ENCODE measurements at places on chromosomes 3 and 15. TPM values are rescaled to one million over a fixed set of nuclear protein-coding genes. Genes with fewer than 3 reads are reported as not detected.
A peak's percentile ranks its signal among the peaks of the same experiment; 100 is the strongest.

DNA sequence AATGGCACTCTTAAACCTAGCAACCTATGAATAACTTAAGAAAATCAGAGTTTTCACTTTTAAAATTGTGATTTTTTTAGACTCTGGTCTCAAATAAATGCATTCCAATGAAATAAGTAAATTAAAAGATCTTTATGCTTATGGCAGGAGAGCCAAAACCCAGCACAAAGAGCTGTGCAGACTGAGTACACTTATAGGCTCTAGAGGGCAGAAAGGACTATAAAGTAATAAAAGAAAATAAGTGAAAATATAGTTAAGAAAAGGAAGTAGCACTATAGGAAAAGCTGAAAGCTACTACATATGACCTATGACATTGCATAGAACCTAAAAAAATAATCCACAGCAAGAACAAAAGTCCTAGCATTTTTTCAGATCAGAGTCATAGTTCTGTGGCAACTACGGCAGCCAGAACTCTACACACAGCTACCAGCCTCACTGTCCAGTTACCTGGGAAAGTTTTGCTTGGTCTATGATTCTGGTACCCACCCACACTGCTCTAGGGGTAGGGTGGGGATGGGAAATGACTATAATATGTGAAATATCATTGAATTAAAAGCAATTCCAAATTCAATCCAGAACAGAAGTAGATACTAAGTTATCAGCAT, 30.5 kb downstream of the CLASP2 start:
- DNase-seq = no peak
- H3K4me3 ChIP-seq = no peak overlapping the region
- no peaks in the 10 kb centered on the region for H3K36me3 ChIP-seq
- peaks cover 3% of the 10 kb centered on the region for H3K4me1 ChIP-seq
- no peak overlapping the region for H3K27ac ChIP-seq

BCHE gene
- 30.1 TPM for total RNA-seq

CLDN1 gene
- total RNA-seq = 149 TPM

GRCh38 chr3:194330160-194330559, 21.0 kb downstream of the CPN2 start:
- no peak for DNase-seq
- no peak overlapping the region for H3K4me3 ChIP-seq
- H3K36me3 ChIP-seq = no peaks in the 10 kb centered on the region
- peaks cover 30% of the 10 kb centered on the region for H3K4me1 ChIP-seq
- H3K27ac ChIP-seq = no peak overlapping the region
- no peaks in the 10 kb centered on the region for H3K27me3 ChIP-seq

- H3K27ac ChIP-seq = no peak overlapping the region
- H3K4me3 ChIP-seq = no peak overlapping the region
- H3K36me3 ChIP-seq = no peaks in the 10 kb centered on the region
- H3K27me3 ChIP-seq = no peaks in the 10 kb centered on the region
- H3K4me1 ChIP-seq = no peaks in the 10 kb centered on the region
Measured at GRCh38 chr3:197292083-197292646, 6.2 kb downstream of the DLG1 start.

DNA sequence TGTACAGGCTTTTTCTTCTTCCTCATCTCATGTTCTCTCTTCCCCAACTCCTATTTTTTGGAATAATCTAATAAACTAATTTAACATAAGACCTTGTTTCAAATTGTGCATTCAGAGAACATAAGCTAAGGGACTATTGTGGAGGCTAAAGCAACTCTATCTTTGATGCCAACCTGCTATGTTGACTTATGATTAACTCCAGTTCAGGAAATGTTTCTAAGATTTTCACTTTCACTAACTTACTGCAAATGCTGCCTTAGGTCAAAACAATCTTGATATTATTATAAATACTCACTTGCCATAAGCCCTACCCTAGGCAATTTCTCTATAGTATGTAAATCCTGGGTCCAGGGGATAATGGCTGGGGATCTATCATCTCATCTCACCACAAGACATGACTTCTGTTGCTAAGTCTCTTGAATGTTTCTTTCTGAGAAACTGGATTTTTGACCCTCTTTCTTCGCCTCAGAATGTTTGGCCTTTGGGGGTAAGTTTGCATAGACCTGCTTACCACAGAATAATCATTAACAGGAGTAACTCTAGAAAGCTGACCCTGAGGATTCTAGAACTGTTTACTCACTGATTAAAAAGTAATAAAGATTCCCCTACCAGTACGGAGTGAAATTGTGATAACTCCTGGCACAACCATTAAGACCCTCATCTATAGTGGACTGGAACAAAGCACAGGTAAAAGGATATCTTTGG, 768.1 kb downstream of the GBE1 start:
- peak overlapping the region; percentile 63 for H3K27ac ChIP-seq
- no peaks in the 10 kb centered on the region for H3K27me3 ChIP-seq
- H3K36me3 ChIP-seq = no peaks in the 10 kb centered on the region

- H3K4me3 ChIP-seq = no peak overlapping the region
- no peak for DNase-seq
- no peaks in the 10 kb centered on the region for H3K27me3 ChIP-seq
- H3K27ac ChIP-seq = no peak overlapping the region
- H3K4me1 ChIP-seq = peaks cover 19% of the 10 kb centered on the region
Measured at GRCh38 chr15:70142322-70143191, 44.8 kb upstream of the TLE3 start.

DNA sequence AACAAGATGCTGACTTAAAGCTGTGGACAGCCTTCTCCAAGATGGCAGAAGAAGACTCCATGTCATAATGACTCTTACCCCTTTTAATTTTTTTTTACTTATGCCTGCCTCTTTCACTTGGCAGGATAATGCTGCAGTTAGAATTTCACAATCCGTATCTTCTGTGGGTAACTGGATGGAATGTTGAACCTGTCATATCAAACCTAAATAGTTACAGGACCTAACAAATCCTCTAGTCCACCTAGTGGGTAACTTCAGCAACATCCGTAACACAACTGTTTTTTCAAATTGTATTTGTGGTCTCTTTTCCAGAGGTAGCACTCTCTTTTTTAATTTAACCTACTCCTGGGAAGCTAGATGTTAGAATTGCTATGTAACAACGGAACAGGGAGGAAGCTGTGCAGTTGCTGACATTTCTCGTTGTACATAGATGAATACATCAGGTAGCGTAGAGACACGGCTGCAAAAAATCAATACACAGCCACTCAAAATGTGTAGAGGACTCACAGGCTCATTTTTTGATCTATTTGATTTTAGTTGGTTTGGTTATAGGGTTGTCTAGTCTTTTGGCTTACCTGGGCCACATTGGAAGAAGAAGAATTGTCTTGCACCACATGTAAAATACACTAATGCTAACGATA, 43.9 kb upstream of the TRPM1 start:
- no peak overlapping the region for H3K4me3 ChIP-seq
- H3K27me3 ChIP-seq = no peaks in the 10 kb centered on the region
- no peaks in the 10 kb centered on the region for H3K36me3 ChIP-seq

- no peak for DNase-seq
- no peaks in the 10 kb centered on the region for H3K4me1 ChIP-seq
- H3K4me3 ChIP-seq = no peak overlapping the region
- H3K27me3 ChIP-seq = no peaks in the 10 kb centered on the region
- no peaks in the 10 kb centered on the region for H3K36me3 ChIP-seq
Measured at GRCh38 chr3:118863731-118864322, 170.8 kb downstream of the IGSF11 start.

LRRIQ4 gene
- not detected for total RNA-seq

DNA sequence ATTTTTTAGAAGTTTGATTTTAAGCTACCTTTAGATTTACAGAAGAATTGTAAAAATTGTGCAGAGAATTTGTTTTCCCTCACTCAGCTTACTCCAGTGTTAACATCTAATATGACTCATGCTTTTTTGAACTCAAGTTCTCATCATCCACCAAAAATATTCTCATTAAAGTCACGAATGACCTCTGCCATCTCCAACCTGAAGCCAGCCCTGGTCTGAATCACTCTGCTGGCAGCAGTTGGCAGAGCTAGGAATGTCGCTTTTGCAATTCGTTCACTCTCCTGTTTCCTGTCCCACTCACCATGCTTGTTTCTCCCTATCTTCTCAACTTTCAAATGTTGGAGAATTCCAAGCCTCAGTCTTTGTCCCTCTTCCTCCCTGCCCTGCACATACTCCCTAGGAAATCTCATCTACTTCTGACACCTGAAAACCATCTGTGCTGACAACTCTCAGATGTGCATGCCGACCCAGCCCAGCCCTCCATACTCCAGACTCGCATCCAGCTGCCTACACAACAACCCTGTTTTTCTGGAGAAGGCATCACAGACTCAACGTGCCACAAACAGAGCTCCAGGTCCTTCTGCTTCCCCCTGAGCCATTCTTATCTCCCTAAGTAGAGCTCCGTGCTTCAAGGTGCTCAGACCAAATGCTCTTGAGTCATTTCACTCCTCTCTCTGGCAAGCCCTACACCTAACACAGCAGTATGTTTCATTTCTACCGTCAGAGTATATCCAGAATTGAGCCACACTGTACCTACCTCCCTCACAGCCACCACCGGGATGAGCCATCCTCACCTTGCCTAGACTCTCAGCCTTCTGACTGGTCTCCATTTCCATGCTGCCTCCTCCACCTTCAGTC, 24.9 kb downstream of the PRR23E start:
- no peak for DNase-seq
- no peak overlapping the region for H3K27ac ChIP-seq
- no peaks in the 10 kb centered on the region for H3K27me3 ChIP-seq
- H3K4me1 ChIP-seq = no peaks in the 10 kb centered on the region

GRCh38 chr15:59160880-59161593, 45.6 kb upstream of the LDHAL6B start:
- H3K27ac ChIP-seq = no peak overlapping the region
- no peak overlapping the region for H3K4me3 ChIP-seq
- no peak for DNase-seq
- H3K4me1 ChIP-seq = no peaks in the 10 kb centered on the region
- H3K36me3 ChIP-seq = peaks cover 4% of the 10 kb centered on the region

DNA sequence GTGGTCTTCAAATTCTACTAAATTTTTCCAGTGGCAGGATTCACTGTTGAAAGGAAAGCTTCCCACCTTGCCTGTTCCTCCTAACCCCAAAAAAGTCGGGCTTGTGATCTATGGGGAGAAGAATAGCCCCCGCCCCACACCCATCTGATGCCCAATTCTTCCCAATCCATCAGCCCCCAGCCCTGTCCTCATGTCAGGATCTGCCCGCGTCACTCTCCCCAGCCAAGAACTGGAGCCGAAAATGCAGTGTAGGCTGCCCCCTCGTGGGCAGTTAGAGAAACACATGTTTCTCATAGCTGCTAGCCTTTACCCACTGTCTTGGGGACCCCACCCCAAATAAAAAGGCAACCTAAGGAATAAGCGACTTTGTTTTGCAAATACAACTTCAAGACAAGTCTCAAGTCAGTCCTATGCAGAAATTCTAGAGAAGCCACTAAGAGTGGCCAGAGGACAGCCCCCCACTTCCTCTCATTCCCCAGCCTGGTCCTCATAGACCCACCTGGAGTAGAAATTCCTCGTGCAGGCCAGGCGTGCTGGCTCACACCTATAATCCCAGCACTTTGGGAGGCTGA, 13.0 kb upstream of the CSK start:
- H3K36me3 ChIP-seq = no peaks in the 10 kb centered on the region
- no peaks in the 10 kb centered on the region for H3K27me3 ChIP-seq
- H3K27ac ChIP-seq = no peak overlapping the region
- no peak overlapping the region for H3K4me3 ChIP-seq
- H3K4me1 ChIP-seq = peaks cover 4% of the 10 kb centered on the region
- no peak for DNase-seq

C3orf22 gene
- not detected for total RNA-seq

DNA sequence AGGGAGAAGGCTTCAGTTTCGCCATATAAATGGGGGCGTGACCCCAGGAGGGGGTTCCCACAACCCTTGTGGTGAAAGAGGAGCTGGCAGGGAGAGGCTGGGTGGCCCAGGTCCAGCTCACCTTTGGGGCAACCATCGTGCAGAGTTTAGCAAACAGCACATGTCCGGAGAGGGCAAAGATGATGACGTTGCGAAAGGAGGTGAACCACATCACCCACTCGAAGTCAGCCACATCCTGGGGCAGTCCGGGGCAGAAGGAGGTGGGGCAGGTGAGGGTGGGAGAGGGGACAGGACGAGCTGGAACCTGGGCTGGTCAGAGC, 3.7 kb downstream of the HHATL start:
- H3K27ac ChIP-seq = no peak overlapping the region
- no peak for DNase-seq
- no peaks in the 10 kb centered on the region for H3K36me3 ChIP-seq
- no peaks in the 10 kb centered on the region for H3K27me3 ChIP-seq
- no peak overlapping the region for H3K4me3 ChIP-seq
- no peaks in the 10 kb centered on the region for H3K4me1 ChIP-seq

DNA sequence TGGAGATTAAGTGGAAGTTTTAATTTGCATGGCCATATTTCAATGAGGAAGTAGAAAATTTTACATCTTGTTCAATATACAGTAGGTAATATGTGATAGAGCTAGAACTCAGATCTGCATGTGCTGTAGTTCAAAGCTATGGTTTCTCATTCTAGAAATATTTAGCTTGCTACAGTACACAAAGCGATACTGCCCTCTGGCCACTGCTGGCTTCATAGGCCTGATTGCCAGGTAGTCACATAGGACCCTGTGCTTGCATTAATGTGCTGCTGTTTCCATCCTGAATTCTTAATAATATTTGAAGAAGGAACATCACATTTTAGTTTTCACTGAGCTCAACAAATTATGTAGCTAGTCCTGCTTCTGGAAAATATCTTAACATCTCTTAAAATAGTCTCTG, 87.0 kb downstream of the PLSCR2 start:
- H3K27ac ChIP-seq = no peak overlapping the region
- H3K4me3 ChIP-seq = no peak overlapping the region
- H3K36me3 ChIP-seq = no peaks in the 10 kb centered on the region
- H3K27me3 ChIP-seq = no peaks in the 10 kb centered on the region
- H3K4me1 ChIP-seq = no peaks in the 10 kb centered on the region

OR5K2 gene
- not detected for total RNA-seq

DNA sequence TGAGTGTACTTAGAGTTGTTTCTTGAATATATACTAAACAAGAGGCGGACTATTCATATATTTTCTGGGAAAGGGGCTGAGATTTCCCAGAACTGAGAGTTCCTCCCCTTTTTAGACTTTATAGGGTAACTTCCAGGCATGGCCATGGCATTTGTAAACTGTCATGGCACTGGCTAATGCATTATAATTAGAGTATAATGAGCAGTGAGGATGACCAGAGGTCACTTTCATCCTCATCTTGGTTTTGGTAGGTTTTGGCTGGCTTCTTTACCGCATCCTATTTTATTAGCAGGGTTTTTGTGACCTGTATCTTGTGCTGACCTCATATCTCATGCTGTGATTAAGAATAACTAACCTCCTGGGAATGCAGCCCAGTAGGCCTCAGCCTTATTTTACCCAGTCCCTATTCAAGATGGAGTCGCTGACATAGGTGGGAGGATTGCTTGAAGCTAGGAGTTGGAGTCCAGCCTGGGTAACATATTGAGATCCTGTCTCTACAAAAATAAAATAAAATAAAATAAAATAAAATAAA, 91.4 kb downstream of the MOBP start:
- DNase-seq = no peak
- no peak overlapping the region for H3K27ac ChIP-seq
- no peaks in the 10 kb centered on the region for H3K4me1 ChIP-seq
- H3K4me3 ChIP-seq = no peak overlapping the region
- H3K36me3 ChIP-seq = no peaks in the 10 kb centered on the region

GRCh38 chr3:13843351-13843750, 36.5 kb downstream of the WNT7A start:
- no peaks in the 10 kb centered on the region for H3K27me3 ChIP-seq
- no peak overlapping the region for H3K4me3 ChIP-seq
- DNase-seq = no peak
- H3K27ac ChIP-seq = no peak overlapping the region
- no peaks in the 10 kb centered on the region for H3K4me1 ChIP-seq

GRCh38 chr15:52133510-52134220, 21.1 kb upstream of the BCL2L10 start:
- DNase-seq = no peak
- no peaks in the 10 kb centered on the region for H3K27me3 ChIP-seq
- no peaks in the 10 kb centered on the region for H3K36me3 ChIP-seq
- peak overlapping the region; percentile 96 for H3K27ac ChIP-seq

All from right lobe of liver (tissue), 6 donors.